ENCODE measurements at places on chromosomes 16 and 17. TPM values are rescaled to one million over a fixed set of nuclear protein-coding genes. Genes with fewer than 3 reads are reported as not detected.
A peak's percentile ranks its signal among the peaks of the same experiment; 100 is the strongest.

DNA sequence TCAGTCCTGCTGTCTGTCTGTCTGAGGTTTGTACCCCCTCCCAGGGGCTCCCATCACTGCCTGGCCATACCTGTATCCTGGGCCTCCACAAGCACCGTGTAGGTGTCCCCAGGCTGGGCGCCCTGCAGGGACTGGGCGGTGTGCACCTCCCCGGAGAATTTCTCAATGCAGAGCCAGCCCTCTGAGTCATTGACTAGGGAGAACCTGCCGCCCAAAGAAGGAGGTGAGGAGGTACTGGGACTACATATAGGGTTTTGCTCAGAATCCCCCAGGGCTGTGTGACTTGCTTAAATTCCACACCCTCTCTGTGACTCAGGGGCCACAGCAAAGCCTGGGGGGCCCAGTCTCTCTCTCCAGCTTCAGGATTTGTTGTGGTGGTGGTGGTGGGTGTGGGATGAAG is 7.6 kb downstream of the CDH16 start:
- DNase-seq: no peak

DNA sequence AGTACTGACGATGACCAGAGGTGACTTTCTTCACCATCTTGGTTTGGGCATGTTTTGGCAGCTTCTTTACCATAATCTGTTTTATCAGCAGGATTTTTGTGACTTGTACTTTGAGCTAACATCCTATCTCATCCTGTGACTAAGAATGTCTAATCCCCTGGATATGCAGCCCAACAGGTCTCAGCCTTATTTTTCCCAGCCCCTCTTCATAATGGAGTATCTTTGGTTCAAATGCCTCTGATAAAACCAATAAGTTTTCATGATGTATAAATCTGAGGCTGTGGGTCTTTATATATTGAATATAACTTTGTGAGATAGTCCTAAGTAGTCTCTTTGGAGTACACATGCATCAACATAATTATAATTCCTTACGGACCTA is 186.9 kb upstream of the WSB1 start:
- DNase-seq: no peak

- DNase-seq: no peak
These were observed 21.4 kb downstream of the ENPP7 start for GRCh38 chr17:79752175-79752574.

The ADPRM gene
- total RNA-seq: 8.9 TPM

The KDM6B gene
- total RNA-seq: 7.6 TPM

DNA sequence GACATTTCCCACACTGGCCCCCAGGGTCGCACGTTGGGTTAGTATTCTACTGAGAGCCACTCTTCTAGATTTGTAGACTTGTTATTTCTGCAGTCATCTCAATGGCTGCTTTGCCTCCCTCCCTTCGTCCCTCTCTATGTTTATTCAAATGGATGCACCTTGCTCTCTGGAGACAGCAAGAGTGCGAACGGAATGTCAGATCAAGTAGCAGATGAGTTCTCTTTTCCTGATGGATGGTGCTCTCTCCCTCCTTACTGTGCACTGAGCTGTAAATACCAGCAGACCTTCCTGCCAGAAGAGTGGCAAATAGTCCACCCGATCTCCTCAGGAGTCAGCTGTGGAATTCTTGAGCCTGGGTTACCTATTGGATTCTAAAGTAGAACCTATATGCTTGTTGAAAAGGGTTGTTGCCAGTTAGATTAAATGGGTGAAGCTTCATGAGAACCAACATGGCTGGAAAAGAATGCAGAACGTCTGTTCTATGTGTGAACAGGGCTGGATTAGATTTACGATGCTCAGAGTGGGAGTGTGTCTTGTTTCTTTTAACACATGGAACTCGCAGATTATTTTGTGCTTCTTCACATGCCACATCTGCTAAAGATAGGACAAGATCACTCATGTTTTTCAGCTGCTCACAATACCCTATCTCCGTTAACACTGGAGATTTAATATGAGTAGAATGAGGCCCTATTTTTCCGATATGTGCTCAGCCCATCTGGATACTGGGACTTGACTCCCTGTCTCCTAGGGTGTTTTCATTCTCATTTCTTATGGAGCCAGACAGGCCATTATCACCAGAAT is 6.1 kb downstream of the GNAO1 start:
- no peak for DNase-seq

The PSMC3IP gene
- 5.5 TPM for total RNA-seq

DNA sequence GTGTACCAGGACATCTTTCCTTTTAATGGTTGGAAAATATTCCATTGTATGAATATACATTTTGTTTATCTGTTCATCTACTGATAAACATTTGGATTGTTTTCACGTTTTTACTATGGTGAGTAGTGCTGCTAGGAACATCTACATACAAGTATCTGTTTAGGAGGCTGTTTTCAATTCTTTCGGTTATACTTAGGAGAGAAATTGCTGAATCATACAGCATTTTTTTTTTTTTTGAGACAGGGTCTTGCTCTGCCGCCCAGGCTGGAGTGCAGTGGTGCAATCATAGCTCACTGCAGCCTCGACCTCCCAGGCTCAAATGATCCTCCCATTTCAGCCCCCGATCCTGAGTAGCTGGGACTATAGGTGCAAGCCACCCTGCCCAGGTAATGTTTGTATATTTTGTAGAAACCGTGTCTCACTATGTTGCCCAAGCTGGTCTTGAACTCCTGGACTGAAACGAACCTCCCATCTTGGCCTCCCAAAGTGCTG is 122.9 kb downstream of the CRLF3 start:
- DNase-seq: no peak

GRCh38 chr17:61205401-61205800 is 194.2 kb upstream of the TBX2 start:
- DNase-seq: no peak

The CES4A gene
- 1.7 TPM for total RNA-seq

The PIPOX gene
- total RNA-seq: 3.1 TPM

The KRTAP1-1 gene
- not detected for total RNA-seq

DNA sequence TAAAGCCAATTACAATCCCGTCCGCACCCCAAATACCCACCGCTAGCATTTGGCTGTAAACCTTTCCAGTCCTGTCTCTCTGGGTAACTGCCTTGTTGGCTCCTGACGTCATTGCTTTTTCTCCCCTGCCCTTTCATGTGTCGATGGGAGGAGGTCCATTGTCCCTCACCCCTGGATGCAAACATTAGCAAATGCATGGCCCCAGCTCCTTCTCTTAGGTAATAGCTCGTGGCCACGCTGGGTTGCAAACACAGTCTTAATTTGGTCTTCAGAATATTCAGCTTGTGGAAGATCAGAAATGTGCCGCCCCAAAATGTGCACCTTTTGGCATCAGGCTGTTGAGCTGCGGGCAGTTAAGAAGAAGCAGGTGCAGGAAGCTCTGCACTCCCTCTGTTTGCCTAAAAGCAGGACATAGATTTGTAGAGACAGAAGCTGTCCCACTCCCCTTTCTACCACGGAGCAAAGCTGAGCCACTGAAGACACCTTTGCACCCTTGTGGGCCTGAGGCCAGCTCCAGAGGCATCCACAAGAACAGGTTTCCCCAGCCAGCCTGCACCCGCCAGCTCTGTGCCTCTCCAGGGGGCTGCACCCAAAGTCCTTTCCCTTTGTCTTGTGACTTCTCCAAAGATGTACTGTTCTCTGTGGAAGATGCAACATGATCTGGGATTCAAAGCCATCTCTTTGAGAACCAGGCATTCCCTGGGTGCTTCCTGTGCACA is 127.3 kb downstream of the MGAT5B start:
- DNase-seq: no peak

GRCh38 chr16:15415511-15415985 is 18.8 kb upstream of the BMERB1 start:
- DNase-seq: no peak

The NLE1 gene
- total RNA-seq: 22.6 TPM

The AOC3 gene
- 0.51 TPM for total RNA-seq

DNA sequence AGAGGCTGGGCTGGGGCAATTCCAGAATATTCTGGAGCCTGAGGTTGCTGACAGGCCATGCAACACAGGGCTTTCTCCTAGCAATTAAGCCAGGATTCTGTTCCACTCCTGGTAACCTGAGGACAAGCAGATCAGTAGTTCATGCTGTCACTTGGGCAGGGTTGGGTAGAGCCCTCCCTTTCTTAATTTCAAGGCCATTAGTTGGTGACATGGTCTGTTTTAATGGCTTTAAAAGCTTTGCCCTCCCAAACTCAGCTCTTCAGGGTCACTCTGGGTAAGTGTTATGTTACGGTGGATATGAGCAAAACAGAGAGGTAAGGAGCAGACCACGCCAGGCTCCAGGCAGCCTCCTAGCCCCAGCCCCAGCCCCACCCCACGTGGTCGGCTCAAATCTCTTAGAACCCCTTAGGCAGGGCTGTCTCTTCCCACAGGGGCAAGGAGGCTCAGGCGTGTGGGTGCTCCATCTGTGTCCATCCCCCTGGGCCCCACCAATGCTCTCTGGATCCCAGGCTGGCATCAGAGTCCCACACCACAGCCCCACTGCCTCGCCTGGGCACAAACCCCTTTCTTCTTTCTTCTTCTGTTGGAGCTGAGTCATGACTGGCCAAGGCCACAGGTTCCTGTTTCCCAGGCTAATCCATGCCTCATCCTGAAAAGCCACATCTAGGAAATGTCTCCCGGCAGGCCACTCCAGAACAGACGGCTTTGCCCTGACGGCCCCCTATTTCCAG is 27.5 kb downstream of the CEP295NL start:
- peak; percentile 85 for DNase-seq

DNA sequence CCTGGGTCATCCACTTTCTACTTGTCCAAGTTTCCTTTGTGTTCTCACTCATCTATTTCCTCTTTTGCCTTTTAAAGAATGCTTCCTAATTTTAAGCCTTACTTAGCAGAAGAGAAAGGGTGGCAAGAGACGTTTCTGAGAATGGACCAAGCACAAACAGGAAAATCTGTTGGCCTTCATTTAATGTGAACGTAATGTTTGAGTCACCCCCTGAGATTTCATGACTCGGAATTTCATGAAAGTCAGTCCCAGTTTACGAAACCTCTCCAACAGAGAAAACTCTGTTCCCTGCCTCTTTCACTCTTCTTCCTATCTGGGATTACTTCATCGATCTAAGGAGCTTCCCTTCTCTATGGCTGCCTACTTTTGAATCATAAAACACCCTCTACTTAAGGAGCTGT is at the start of gene CD300E:
CD300E (minus strand) TSS at position 46 of the 401 bp plus-strand sequence. CDS start 117 bp downstream, outside the sequence.
- no peak for DNase-seq

The RPL23 gene
- total RNA-seq: 1,590 TPM

- no peak for DNase-seq
These were observed 405.5 kb upstream of the PSMD7 start for GRCh38 chr16:73891129-73891542.

DNA sequence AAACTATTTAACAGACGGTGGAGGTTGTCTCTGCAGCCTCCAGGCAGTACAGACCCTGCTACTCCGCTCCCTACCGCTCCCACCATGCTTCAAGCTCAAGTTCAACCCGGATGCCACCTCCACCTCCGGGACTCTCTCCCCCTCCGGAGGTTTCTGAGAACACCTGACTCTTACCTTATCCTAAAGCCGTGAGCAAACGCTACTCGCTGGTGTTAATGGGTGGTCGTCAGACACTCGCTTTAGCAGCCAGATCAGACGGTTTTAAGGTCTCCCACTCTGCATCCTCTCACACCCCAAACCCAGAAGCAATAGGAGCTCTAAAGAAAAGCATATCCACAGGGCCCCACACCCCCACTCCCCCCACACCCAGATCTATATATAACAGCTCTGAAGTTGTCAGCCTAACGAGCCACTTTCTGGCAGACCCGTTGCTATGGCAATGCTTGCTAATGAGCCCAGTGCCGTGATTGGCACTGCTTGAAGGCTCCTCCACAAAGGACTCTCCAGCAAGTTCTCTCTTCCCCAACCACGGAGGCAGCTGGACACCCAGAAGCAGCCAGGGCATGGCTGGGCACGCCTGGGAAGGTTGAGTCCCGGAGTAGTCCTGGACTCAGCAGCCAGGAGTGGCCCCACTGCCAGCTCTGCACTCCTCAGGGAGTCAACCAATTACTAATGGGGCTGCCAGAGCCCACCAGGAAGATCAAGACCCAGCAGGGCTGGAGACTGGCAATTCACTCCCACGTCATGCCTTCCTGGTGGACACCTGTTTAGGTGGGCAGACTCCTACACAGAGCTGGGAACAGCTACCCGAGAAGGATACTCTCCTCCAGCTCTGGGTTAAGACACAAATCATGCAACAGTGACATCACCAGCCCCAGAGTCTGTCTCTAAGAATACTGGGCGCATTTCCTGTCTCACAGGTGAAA is 121.2 kb upstream of the RCVRN start:
- DNase-seq: no peak

- DNase-seq: peak; percentile 30
These were observed 551 bp downstream of the WDR81 start for GRCh38 chr17:1724869-1725641.

DNA sequence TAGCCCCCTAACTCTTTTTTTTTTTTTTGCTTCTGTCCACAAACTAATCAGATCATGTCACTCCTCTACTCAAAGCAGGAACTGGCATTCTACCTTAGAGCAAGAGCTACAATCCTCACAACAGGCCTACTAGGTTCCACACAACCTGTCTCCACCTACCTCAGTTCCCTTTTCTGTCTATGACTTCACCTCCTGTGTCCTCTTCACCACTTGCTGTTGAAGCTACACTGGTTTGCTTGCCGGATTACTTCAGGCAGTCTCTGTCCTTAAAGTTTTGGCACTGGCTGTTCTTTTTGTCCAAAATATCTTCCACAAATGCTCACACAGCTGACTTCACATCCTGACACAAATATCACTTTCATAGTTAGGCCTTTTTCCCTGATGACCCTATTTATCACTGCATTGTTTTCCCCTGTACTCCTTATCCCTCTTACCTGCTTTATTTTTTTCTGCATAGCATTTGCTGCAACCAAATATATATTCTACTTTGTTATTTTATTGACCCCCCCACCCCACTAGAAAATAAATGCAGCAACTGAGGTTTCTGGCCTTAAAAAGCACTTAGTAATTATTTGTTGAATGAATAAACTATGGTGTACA is 72.0 kb downstream of the KANSL1 start:
- DNase-seq: peak; percentile 31

The ALDH3A1 gene
- total RNA-seq: 0.85 TPM

GRCh38 chr17:77146246-77146632 is 5.5 kb downstream of the SEC14L1 start:
- no peak for DNase-seq

The ITGAL gene
- not detected for total RNA-seq

- no peak for DNase-seq
These were observed 161.3 kb upstream of the GSE1 start for GRCh38 chr16:85451641-85452363.

The GPR139 gene
- not detected for total RNA-seq

- no peak for DNase-seq
These were observed 26.9 kb downstream of the LDHD start for GRCh38 chr16:75089486-75090202.

DNA sequence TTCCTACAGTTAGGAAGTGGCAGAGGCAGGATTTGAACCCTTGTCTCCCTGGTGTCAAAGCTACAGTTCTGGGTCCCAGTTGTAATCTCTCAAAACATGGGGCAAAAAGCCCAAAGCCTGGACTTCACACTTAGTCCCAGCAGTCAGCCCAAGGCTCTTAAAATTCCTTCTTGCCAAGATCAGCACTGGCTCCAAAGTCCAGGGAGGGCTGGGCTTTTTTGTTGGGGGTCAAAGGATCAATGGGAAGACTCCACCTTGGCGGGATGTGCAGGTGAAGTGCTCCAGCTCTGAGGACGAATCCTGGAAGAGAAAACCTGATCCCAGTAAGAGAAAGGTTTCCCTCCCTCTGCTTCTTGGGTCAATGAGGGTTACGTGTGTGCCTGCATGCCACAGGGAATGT is 195.5 kb downstream of the HAPSTR1 start:
- DNase-seq: no peak
